ENCODE measurements at places on chromosomes 6 and 20.

DNA sequence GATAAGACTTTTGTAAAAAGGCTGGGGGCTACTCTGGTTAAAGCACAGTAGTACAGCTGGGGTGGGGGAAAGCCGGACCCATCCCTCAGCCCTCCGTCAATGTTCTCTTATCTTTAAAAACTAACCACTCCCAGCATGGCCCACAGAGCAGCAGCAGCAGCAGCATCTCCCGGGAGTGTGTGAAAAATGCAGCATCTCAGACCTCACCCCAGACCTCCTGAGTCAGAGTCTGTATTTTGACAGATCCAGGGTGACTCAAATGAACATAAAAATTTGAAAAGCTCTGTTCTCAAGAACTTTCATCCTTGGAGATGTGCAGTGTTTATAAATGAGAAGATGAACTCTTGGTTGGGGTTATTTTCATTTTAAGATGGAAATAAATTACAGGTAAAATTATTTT lies 277.7 kb upstream of the ECI2 start:
- DNase-seq: no peak

GRCh38 chr6:30937265-30937664 lies 3.5 kb upstream of the MUCL3 start:
- no peak for DNase-seq

GRCh38 chr6:147099974-147100373 lies 104.2 kb upstream of the STXBP5 start:
- no peak for DNase-seq

- DNase-seq: no peak
Measured at GRCh38 chr20:703006-703405, 27.4 kb upstream of the SCRT2 start.

DNA sequence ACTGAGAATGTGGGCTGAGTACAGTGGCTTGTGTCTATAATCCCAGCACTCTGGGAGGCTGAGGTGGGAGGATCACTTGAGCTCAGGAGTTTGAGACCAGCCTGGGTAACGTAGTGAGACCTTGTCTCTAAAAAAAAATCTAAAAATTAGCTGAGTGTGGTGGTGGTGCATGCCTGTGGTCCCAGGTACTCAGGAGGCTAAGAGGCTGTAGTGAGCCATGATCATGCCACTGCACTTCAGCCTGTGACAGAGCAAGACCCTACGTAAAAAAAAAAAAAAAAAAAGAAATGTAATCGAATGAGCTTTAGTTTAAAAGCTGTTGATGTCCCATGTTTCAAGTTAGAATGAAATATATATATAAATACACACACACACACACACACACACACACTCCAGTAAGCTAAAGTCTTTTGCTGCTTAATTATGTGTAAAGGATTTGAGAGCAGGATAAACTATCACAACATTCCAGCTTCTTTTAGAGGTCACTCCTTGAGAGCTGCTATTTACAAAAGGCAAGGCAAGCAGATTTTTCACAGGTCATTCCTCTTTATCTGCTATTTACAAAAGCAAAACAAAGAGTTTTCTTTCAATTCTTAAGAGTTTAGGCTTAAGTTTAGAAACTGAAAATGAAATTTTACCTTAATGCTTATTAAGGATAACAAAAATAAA lies 4.7 kb upstream of the MICAL1 start:
- no peak for DNase-seq

DNA sequence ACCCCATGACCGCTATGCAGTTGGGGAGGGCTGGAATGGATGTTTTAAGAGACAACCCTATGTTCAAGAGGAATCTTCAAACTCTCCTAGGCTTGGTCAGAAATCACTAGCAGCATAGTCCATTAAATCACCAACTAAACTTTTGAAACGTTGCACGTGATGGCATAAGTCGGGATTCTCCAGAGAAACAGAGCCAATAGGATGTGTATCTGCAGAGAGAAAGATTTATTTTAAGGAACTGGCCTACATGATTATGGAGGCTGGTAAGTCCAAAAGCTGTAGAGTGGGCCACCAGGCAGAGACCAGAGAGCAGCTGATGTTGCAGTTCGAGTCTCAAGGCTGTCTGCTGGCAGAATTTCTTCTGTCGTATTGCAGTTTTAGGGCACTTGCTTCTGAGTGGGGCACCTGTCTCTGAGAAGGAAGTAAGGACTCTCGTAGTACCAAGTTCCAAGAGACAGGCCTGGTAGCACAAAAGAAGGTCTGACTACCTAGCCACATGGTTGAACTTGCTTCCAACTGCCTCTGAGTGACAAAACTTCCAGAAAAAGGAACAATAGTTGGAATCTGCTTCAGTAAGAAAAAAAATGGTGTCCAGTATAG lies 11.9 kb upstream of the IFNGR1 start:
- DNase-seq: no peak

GRCh38 chr6:148905901-148906300 lies 159.1 kb downstream of the UST start:
- DNase-seq: no peak

DNA sequence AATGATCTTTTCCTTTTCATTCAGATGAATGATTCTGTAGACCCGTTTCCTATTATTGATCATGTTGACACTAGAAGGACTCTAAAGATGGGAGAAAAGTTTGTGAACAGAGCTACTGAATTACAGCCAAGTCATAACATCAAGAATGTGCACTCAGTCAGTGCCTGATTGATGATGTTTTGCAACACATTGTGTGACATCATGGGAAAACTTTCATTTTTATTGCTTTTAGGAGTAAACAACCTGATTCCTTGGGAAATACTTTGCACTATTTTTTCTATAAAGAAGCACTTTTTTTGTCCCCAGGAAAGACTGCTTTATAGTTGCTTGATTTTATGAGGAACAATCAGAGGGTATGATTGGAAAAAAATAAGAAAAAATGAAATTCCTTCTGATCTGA lies 383.8 kb upstream of the JAG1 start:
- no peak for DNase-seq
